ENCODE measurements at places on chromosomes 6 and 20.

- no peak for DNase-seq
Measured at GRCh38 chr6:11366183-11366933, 133.9 kb upstream of the NEDD9 start.

DNA sequence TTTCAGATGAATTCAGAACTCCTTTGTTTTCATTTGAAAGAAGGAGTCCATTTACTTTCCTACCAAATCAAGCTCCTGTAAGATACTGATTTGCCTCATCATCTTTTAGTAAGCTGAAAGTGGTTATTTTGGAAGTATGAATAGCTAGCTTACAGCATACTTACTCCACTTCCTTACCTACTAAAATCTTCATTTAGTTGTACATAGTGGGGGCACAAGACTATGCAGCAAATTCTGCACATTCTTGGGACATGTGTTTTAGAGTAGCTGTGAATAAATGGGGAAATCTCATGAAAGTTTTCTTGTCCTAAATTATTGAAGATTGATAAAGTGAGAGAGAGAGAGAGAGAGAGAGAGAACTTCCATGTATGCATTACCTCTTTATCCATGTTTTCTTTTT lies 256.3 kb downstream of the OGFRL1 start:
- no peak for DNase-seq

DNA sequence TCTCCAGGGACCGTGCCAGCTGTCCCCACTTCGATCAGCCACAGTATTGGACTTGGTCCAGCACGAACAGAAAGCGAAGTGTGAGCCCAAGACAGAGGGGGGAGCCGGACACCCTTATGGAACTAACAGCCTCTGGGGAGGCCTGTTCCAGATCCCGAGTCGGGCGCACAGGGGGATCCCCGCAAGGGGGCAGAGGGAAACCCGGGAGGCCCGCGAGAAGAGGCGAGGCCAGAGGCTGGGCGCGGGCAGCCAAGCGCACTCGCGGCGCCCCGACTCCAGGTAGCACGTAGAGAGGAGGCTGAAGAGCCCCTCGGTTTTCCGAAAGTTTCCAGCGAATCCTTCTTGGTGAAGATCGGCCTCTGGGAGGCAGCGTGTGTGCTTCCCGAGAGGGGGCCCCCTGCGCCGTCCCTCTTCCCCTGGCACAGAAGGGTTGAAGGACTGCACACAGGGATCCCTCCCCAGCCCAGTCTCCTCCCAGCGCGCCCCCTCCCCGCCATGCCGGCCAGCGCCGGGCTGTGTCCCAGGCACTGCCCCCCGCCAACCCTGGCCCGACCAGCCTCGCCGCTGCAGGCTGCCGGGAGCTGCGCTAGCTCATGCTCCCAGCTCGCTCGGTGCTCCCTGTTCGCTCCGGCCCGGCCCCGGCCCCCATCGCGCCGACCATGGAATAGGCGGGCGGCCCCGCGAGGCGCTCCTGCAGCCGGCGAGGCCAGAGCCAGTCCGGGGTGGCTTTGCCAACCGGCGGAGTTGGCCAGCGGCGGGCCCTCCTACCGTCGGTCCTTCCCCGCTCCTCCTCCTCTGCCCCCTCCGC lies 577 bp upstream of the SLC24A3 start:
- DNase-seq: peak; percentile 47

DNA sequence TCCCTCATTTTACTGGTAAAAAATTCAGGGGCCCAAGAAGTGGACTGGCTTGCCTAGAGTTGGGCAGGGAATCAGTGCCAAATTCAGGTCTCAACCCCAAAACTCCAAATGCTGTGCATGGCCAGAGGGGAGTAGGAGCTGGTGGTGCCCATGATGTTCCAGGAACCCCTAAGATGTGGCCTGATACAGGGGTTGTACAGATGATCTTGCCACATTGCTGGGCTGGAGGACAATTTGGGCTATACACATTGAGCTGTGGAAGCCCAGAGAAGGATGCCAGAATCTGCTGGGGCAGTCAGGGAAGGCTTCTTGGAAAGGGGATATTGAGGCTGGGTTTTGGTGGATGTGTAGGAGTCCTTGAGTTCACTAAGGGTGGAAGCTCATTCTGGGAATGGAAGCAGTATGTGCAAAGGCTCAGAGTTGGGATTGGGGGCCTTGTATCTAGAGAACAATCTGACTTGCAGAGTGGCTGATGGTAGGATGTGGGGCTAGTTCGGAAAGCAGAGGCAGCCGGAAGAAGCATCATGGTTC lies 38.0 kb upstream of the APCDD1L start:
- no peak for DNase-seq

GRCh38 chr6:138814179-138814834 lies 18.4 kb downstream of the ECT2L start:
- no peak for DNase-seq

GRCh38 chr6:89368107-89368506 lies 15.6 kb upstream of the UBE2J1 start:
- peak; percentile 49 for DNase-seq

DNA sequence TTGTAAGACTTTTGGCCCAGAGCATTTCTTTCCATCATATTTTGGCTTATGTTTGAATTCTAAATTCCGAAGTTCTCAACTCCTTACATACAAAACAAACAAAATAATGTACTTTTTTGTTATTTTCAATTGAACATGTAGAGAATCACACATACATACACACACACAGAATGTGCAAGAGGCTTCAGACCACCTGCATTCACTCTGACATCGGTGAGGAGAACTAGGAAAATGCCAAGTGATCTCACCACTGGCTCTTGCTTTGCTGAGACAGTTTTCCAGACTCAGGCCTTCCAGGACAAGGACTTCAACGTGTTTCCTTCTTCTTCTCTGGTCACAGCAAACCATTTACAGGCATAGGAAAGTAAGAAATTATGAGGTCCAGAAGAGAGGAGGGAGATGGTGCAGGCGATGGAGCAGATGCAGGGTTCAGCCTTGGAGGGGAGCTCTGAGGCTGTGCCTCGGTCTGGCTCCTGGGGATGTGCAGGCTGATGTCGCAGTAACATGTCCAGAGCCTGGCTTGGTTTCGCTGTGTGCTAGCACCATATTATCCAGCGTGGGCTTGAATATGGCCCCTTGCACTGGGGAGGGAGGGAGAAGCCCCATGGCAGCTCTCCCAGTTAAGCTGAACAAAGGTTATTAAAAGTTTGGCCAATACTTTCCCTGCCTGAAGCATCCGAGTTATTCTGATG lies 93.4 kb downstream of the DACT2 start:
- no peak for DNase-seq

- peak; percentile 26 for DNase-seq
Measured at GRCh38 chr6:153129873-153130514, 1.1 kb downstream of the RGS17 start.

- peak; percentile 63 for DNase-seq
Measured at GRCh38 chr6:75489025-75489424, 4.6 kb downstream of the FILIP1 start.

DNA sequence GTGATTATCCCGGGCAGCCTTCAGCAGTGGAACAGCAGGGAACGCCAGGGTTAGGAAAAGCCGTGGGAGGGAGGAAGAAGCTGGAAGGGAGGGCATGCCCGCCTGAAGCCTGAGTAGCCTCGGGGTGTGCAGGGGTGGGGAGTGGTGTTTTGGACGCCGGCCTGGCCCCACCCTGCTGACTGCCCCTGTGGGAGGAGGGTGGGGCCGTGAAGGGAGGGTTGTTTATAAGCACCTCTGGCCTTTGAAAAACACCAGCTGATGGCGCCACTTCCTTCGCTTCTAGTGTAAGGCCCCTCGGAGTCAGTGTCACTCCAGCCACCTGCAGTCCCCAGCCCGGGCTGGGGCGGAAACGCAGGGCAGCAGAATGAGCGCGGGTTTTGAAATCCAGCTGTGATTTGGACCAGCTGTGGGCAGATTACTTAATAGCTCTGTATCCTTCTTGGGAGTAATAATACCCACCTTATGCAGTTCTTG lies 52.8 kb upstream of the BMP6 start:
- peak; percentile 21 for DNase-seq

DNA sequence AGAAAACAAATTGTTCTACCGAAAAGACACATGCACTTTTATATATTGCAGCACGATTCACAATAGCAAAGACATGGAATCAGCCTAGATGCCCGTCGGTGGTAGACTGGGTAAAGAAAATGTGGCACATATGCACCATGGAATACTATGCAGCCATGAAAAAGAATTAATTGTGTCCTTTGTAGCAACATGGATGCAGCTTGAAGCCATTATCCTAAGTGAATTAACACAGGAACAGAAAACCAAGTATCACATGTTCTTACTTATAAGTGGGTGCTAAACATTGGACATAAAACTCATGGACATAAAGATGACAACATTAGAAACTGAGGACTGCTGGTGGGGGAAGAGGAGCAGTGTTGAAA lies 32.4 kb downstream of the RALGAPB start:
- no peak for DNase-seq

DNA sequence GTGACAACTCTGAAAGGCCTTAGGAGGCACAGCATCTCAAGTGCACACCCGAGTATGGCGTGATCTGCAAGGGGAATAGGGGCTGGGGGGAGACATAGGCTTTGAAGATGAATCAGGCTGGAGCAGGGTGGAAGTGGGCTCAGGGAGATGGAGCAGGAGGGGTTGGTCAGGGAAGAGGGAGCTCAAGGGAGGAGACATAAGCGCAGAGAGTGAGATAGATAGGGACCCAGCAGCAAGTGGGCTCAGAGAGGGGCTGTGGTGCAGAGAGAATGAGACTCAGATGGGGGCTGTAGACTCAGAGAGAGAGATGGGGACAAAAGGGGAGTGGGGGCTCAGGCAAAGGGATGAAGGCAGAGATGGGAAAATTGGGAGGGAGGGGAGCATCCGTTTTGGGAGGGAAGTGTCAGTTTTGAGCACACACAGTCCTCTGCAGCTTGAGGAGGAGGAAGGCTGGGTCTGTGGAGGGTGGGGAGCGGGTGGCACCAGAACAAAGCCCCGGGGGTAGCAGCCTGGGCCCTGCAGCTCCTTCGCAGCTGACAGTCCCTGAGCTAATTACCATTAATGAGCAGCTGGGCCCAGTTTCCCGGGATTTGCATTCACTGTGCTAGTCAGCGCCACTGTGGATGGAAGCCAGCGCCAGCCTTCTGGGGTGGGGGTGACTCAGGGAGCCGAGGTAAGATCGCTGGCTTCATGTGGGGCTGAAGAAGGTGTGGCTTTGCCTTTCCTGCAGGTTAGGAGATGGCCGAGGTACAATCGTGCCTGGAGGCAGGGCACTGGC lies 18.7 kb downstream of the SRXN1 start:
- DNase-seq: no peak

Data from fibroblast of skin of back (primary cell).